Adrenal gland (tissue), 19 donors: ENCODE measurements at places on chromosomes 3 and 15. TPM values are rescaled to one million over a fixed set of nuclear protein-coding genes. Genes with fewer than 3 reads are reported as not detected.
A peak's percentile ranks its signal among the peaks of the same experiment; 100 is the strongest.

- no peak for DNase-seq
Observed at GRCh38 chr3:123386477-123387040, 62.3 kb downstream of the ADCY5 start.

- DNase-seq, result no peak
Observed at GRCh38 chr3:50251220-50251619, 15.2 kb downstream of the GNAI2 start.

DNA sequence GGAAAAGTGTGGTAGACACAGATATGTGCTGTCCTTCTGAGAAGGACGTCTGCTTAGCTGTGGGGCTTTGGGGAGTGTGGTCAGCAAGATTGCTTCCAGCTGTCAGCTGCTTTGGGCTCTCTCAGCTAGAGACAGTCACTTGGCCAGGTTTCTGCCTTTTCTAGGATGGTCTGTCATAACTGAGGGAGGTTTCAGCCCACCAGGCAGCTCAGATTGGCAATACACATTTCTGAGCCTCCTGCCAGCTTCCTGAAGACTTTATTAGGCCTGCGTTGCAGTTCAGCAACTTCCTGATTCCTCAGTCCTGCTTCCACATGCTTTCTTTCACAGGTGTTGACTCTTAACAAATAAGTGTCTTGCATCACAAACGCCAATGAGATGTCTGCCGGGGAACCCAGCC lies 286.5 kb downstream of the SQOR start:
- no peak for DNase-seq

DNA sequence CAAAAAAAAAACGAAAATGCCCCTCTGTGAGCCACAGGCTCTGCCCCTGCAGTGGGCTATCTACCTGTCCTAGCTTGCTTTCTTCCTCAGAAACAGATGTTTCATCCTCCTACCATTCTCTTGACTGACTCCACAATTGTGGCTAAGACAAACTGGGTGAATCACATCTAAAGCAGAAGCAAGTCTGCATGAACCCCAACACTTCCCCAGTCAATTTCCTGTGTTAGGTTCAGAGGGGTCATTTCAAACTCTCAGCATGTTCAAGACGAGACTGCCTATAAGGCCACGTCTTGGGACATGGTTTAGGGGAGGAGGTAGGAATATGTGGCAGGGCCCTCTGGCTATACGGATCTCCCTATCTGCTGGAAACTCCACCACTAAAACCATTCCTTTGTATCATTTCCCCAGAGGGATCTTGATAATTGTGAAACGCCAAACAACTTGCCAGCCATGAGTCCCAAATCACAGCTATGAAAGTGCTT lies 28.6 kb upstream of the ANKDD1A start:
- no peak for DNase-seq

DNA sequence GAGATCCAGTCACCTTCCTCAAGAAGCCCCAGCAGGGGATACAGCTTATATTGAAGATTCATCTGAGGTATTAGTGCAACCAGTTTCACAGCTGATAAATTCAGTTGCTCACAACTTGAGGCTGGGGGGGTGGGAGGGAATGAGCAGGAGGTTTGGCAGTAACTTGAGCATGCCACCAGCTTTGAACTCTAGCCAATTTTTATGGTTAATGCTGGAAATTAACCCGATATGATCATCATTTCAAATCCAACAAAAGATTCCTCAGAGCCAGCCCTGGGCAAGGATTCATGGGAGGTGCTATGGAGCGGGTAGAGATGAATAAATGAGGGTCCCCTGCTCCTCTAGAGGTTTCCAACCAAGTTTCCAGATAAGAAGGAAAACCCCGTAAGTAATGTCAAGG lies 73.1 kb upstream of the HES1 start:
- DNase-seq, result no peak

- no peak for DNase-seq
Observed at GRCh38 chr3:102068327-102068726, 219.0 kb downstream of the NFKBIZ start.

- DNase-seq, result no peak
Observed at GRCh38 chr3:176469694-176470205, 727.5 kb downstream of the TBL1XR1 start.

DNA sequence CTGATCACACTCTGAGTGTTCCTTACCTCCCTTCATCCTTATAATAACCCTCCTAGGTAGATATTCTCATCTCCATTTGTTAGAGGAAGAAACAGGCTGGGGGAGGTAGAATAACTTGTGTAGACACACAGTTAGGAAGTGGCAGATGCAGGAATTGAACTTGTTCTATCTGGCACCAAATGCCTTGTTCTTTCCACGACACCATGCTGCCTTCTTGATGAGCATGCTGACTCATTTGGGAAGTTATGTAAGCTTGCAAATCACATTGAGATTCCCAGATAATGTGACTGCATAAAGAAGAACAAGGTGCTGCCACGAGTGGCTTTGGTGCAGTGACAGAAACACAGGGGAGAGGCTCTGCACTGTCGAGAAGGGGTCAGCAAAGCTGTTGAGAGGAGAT lies 27.5 kb upstream of the NDUFB4 start:
- DNase-seq, result peak; percentile 29

DNA sequence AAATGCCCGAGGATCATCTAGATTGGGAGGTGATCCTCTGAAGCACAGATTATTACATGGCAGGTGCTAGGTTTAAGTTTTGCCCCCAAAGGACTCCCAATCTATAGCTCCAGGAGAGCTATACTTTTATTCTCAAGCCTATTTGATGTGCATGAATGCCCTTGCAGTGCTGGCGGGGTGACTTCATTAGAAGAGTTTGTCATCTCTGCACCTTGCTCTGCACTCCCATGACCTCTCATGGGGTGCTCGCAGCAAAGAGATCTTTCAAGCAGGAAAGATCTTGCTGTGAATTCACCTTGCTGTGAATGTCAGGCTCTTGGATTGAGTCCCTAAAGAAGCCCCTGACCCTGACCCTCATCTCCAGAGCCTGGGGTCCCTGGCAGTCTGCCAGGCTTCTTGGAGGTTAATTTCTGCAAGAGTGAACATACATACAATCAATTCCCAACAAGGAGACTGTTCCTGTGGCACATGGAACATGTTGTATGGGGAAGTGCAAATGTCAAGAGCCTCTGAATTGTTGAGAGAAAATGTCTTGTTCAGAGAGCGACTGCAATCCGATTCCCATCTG lies 45.9 kb downstream of the FAM43A start:
- DNase-seq, result no peak

The HCLS1 gene
- 51.6 TPM for total RNA-seq

The ITGB5 gene
- 102 TPM for total RNA-seq

- DNase-seq, result no peak
Observed at GRCh38 chr3:94225148-94225865, 162.4 kb downstream of the NSUN3 start.

The ASTE1 gene
- 1.8 TPM for total RNA-seq

DNA sequence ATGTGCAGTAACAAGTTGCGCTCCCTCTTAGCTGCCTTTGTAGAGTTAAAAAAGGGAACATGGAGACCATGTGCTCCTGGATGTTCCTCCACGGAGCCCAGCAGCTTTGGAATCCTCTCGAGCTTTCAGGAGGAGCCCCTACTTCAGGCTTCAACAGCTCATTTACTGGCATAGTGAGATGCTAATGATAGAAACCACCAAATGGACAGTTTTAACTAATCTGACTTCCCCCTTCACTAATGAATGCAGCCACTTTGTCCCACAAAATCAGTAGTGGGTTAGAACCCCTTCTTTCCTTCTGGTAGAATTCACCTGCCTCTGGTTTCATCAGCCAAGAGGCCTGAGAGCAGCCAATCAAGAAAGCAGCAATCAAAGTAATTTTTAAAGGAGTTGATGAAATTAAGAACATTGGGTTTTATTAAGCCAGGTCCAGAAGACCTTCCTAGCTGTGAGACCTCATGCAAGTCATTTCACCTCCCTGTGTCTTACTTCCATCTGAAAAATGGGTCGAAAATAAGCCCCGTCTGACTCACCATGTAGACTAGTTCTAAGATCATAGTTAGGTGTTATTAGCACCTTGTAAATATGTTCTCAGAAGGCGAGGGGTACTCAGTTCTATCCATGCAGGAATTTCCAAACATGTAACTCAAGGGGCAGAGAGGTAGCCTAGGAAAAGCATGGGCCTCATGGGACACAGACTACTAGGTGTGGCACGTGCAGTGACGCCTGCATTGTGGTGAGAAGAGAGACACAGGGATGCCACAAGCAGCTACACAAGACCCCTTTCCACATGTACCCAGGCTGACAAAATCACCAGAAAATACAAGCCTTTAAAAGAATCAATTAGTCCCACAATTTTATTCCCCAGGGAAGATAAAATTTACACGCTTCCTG lies 179.7 kb upstream of the LPP start:
- no peak for DNase-seq

- DNase-seq, result no peak
Observed at GRCh38 chr15:73330206-73331051, 38.3 kb downstream of the HCN4 start.

DNA sequence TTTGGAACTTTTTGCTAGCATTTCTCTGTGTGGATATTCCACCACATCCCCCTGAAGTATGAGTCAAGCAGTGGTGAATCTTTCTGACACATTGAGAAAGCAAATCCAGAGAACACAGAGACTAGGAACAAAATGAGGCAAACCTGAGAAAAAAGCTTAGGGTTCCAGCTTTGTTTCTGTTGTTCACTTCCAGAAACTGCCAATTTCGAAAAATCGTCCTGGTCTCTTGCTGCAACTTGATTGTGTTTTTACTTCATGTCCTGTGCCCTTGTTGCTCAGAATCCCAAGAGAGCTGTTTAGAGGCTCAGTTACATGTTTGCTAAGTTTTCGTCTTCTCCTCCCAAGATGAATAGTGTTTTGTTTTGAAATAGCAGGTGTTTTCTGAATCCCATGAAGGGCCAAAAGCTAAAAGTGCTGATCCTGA lies 13.7 kb downstream of the MAP2K1 start:
- no peak for DNase-seq

The ERICH6 gene
- 0.55 TPM for total RNA-seq
